Progenitor cell of endocrine pancreas (in vitro differentiated cells): ENCODE measurements at places on chromosomes 11 and 22.

DNA sequence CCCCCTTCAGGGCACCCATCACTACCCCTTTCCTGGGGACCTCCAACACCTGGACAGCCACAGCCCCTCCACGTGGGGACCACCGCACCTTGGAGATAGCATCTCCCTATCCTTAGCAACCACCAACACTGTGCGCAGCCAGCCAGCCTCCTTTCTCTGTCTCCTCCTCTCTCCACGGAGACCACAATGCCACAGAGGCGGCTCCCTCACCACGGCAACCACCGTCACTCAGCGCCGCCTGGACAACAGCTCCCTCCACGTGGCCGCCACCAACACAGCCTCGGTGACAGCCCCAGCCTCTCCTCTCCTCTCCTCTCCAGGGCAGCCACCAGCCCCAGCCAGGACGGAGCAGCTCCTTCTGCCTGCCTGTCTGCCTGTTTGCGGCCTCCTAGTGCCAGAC is 10.5 kb downstream of the ELFN2 start:
- no peak for DNase-seq

GRCh38 chr22:24681236-24681635 is 78.2 kb downstream of the GGT1 start:
- DNase-seq, result no peak

- DNase-seq, result no peak
Measured at GRCh38 chr11:42175203-42175602, 715.8 kb upstream of the LRRC4C start.

DNA sequence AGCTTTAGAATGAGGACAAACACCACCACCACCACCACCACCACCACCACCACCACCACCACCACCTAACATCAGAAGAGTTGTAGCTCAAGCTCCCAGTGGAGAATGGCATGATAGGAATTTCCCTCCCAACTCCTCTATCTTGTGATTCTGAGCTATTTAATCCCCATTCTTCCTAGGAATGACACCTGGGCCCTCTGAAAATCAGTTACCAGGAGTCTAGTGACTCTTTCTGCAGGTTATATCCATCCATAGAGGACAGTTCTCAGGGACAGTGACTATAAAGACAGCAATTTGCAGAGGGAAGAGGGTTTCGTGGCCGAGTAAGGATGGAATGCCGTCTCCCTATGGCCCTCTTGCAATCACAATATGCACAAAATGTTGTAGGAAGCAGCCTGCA is 27.8 kb downstream of the MYH9 start:
- no peak for DNase-seq

- DNase-seq, result no peak
Measured at GRCh38 chr11:109507836-109508561, 86.0 kb downstream of the C11orf87 start.

DNA sequence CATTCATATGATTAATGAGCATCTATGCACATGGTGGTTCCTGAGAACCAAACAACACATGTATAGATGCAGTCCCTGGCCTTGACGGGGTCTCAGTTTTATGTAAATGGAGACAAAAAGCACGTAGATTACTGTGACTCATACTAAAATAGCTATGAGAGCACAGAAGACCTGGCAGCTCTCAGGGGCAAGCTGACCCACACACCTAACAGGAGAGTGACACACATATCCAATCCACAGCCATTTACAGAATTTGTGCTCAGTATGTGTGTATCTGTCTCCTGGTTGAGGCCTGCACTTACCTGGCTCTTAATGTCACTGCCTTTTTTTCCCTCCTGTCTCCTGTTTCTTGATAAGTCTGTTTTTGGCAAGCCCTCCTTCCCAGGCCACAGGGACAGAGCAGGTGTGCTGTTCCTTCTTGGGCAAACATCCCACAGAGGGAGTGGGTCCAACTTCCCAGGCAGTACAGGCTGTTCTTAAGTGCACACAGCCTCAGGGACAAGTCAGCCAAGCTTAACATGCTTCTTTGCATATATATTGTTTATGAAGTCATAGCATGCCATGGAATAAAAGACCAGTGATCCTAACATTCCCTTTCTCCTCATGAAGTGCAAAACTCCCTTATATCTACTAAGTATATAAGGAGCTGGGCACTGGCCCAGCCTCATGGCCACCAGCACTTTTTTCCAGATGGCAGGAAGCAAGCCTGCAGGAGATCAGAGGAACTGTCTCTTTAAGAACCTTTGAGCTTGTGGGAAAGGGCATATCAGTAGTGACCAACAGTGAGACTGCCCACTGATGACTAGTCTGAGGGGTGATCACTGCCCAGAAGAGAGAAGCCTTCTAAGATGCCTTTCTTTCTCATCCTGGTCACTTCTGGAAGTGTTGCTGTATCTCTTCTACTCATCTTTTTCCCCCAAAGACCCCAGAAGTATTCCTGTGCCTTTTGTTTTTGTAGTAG is 124.7 kb upstream of the CCDC90B start:
- DNase-seq, result no peak
